ENCODE measurements at places on chromosomes 1 and 21.
A peak's percentile ranks its signal among the peaks of the same experiment; 100 is the strongest.

GRCh38 chr1:234722904-234723720 is 113.1 kb upstream of the IRF2BP2 start:
- DNase-seq = peak; percentile 95

- DNase-seq = no peak
These were observed 243.0 kb downstream of the PBX1 start for GRCh38 chr1:164801791-164802502.

GRCh38 chr1:172779491-172779890 is 120.6 kb downstream of the FASLG start:
- no peak for DNase-seq

DNA sequence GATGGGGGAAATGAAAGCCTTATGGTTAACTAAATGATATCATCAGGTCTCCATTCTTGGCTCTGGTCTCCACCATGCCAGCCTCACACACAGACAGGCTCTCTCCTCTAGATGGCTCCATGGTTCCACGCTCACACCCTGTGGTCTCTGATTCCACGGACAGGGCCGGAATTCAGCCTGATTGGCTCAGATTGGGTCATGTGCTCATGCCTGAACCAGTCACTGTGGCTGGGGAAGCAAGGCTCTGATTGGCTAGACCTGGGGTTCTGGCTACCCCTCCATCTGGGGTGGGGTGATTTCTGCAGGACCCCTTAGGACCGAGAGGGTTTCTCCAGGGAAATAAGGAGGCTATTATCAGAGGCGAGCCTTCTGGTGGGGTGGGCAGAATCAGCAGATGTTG is 277.0 kb downstream of the PTPRU start:
- DNase-seq = peak; percentile 43

DNA sequence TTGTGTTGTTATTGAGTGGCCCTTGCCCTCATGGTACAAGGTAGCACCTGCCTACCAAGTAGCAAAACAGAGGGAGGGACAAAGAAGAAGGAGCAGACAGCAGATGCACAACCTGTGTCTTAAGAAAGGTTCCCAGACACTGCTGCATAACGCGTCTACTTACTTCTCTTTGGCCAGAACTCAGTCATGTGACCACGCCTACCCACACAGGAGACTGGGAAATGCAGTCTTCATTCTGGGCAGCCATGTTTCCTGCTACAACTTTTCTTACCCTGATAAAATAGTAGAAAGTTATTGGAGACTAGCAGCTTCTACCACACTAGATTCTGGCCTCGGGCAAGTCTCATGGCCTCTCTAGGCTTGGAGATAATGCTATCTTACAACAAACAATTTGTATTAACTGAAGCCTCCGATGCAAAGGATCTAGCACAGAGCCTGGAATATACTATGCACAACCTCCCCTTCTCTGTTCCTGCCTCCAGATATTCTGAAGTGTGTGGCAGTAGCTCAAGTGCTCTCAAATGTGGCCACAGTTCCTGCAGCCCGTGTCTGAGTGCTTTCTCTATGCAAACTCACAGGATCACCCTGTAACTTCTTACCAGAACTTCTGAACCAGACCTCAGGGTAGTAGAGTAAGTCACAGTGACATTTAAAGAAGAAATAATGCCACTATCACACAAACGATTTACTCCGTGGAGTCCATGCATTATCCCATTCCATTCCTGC is 34.1 kb upstream of the BTG2 start:
- DNase-seq = peak; percentile 89

GRCh38 chr1:244235157-244235556 is 184.1 kb downstream of the ZBTB18 start:
- no peak for DNase-seq

DNA sequence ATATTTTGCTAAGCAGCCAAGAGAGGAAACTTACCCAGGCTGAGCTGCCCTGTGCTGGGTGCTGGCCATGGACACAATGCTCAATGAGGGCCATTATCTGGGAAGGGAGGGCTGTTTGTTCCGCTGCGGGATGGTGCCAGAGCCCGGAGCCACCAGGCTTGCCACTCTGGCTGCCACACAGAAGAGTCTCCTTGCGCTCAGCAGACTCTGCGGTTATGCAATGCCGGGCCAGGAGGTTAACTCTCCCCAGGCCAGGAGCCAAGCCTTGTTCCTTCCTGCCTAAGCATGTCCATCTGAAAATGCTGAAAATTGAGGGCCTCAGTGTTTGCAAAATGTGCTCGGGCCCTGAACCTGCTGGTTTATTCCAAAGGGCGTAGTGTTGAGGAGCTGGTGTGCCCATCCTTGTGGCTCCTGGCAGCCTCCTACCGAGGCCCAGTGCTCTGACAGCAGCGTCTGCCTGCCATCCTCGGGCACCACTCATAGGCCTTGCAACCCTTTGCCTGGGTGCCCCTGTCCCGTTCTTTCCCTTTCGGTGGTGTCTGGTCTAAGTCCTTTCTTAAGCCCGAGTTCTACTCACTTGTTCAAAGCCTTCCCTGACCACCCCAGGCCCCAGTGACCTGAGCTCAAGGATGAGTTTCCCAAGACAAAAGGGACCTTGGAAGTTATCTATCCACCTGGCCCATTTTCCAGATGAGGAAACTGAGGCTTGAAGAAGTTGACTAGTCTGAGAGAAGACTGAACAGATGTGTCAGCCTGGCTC is 133.8 kb upstream of the EDN2 start:
- DNase-seq = peak; percentile 64

DNA sequence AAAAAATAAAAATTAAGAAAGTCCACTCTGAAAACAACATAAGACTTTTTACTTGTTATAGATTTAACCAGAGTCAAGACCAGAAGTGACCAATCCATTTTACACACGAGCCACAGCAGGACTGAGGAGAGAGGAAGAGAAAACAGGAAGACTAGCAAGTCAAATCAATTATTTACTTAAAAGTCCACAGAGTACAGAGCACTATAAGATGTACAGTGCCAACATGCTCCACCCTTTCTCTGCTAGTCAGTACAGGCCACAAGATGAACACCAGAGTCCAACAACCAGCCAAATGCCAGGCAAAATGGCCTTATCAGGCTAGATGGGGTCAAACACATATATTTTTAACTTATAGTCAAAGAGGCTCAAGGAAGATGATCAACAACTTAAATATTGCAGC is 19.5 kb downstream of the LUZP1 start:
- no peak for DNase-seq

GRCh38 chr1:54297596-54298283 is 97.8 kb downstream of the MRPL37 start:
- DNase-seq = no peak

GRCh38 chr1:211687462-211688215 is 12.2 kb upstream of the NEK2 start:
- no peak for DNase-seq

DNA sequence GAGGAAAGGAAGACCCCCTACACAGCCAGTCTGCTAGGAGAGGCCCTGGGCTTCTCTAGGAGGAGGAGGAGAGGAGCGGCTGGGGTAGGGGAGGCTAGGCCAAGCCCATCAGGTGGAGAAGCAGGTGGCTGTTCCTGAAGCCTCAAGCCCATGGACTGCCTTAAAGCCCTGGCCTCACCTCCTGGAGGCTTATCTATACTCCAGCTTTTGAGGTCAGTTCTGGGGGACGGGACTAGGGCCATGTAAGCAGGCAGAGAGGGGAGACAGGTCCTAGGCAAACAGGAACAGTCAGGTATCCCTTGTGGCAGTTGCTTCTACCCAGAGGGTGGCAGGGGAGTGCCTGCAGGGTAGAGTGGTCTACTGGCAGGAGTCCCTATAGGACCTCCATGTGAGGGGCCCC is 40.6 kb downstream of the KCNC4 start:
- no peak for DNase-seq

DNA sequence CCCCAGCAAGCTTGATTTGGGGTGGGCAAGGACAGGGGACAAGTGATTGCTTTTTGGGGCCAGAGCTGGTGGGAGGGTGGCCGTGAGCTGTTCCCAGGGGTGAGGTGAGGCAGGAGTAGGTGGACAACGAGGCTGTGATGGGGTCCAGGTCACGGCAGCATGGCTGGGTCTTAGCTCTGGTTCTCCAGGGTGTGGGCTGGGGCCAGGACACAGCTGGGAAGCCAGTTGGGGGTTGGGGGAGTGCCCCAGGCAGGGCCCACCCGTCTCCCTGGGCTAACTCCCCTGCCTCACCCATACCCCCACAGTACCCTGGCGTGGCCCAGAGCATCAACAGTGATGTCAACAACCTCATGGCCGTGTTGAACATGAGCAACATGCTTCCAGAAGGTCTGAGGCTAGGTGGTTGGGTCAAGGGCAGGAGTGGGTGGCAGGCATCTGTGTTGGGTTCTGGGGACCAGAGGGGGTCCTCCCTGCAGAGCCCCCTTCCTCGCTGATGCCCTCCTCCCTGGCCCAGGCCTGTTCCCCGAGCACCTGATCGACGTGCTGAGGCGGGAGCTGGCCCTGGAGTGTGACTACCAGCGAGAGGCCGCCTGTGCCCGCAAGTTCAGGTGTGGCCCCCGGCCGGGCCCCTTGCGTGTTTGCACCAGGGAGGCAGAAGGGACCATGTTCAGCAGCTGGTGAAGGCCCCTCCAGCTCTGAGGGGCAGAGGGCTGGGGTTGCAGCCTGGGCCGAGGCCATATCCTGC is 43.3 kb downstream of the COQ8A start:
- no peak for DNase-seq

DNA sequence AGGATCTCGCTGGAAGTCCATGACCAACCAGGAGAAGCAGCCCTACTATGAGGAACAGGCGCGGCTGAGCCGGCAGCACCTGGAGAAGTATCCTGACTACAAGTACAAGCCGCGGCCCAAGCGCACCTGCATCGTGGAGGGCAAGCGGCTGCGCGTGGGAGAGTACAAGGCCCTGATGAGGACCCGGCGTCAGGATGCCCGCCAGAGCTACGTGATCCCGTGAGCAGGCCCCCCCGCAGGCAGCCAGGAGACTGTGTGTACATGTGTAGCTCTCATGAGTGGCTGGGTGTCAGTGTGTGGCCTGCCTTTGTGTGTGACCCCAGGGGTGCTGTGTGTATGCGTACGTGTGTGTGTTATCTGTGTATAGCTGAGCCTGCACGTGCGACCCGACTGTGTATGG is 27.2 kb downstream of the ETNK2 start:
- no peak for DNase-seq

GRCh38 chr1:71264039-71264438 is 183.2 kb upstream of the ZRANB2 start:
- no peak for DNase-seq

DNA sequence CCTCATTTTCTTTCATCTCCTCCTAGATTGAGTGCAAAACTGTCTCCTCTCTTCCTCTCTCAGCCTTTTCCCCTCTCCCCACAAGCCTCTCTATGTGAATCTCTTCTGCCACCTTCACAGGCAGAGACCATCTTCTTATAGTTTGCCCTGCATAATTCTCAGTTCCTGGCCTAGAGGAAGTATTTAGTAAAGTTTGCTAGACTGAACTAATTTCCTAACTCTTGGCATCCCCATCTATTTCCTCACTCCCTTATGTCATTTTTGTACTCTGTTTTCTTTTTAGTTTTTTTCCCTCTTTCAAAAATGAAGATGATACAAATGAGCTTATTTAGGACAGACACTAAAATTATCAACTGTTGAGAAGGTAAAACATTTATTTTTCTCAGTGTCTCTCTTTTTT is 66.0 kb downstream of the XCL2 start:
- no peak for DNase-seq

- no peak for DNase-seq
These were observed 14.3 kb upstream of the GPR157 start for GRCh38 chr1:9143250-9143649.

- no peak for DNase-seq
These were observed 37.4 kb downstream of the CFAP74 start for GRCh38 chr1:1966071-1966740.

DNA sequence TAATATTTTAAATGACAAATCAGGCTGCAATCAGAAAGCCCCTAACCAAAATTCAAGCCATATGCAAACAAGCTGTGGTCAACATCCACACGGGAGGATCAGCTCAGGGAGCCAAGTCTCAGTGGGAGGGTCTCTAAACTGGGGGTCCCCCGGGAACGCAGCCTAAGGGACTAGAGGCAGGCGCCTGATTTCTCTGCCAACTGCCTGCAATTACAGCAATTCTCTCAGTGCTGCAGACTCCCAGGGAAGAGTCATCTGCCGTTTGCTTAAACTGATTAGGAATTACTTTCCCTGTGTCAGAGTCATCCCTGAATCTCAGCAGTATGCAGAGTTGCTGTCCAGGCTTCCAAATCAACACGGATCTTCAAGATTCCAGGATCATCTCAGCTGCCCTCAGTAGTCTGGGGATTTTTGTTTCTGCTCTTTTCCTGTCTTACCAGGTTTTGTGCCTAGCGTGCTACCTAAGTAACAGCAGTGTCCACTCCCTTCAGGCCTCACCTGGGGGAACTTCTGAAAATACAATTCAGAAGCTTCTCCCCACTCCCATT is 247.8 kb downstream of the RRAGC start:
- no peak for DNase-seq

DNA sequence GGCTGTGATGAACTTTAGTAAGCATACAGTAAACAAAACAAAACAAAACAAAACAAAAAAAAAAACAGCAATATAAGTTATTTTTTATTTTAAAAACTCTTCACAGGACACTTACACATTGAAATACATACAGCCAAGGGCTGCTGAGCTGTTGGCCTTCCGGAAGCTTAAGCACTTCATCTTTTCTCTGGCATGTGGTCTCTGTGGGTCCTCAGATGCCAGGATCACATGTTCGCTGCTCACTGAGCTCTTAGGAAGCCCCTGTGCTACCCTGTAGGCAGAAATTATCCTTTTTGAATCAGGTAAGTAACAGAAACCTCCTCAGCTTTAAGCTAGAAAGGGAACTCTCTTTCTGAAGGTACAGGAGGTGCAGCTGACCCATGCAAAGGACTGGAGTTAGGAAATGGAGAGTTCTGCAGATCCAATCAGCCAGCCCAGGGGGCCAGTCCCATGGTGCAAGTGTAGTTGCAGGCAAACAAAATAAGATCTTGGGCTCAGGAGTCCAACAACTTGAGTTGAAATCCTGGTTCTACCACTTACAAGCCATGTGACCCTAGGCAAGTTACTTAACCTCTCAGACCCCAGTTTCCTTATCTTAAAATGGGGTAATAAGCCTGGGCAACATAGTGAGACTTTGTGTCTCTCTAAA is 22.4 kb upstream of the MED18 start:
- no peak for DNase-seq

GRCh38 chr21:24903994-24904635 is 703.2 kb downstream of the MRPL39 start:
- DNase-seq = no peak
